ENCODE measurements at places on chromosomes 11 and 22.

DNA sequence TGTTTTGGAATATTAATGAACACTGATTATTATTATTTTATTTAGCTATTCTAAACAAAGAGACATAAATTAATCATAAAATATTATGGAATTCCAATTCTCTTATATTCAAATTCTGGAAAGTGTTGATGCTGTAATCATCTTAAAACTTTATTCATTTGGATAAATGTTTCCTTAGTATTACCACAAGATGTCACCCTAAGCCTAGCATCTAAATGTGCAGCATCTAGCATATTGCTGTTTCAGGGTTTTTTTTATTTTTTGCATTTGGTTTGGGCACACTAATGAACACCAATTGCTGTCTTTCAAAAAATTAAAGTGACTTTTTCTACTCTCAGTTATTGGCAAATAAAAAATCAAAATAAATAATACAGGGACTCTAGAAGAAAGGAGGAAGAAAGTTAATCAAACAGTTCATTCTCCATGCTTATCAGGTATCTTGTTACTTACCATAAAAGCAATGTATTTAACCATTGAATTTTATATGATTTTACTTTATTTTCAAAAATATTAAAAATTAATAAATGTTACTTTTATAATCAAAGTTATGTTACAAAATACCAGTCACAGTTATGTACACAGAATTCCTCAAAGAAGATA lies 31.8 kb downstream of the DLG2 start:
- no peaks in the 10 kb centered on the region for H3K36me3 ChIP-seq
- H3K4me3 ChIP-seq: no peak overlapping the region
- DNase-seq: no peak
- H3K4me1 ChIP-seq: no peaks in the 10 kb centered on the region

DNA sequence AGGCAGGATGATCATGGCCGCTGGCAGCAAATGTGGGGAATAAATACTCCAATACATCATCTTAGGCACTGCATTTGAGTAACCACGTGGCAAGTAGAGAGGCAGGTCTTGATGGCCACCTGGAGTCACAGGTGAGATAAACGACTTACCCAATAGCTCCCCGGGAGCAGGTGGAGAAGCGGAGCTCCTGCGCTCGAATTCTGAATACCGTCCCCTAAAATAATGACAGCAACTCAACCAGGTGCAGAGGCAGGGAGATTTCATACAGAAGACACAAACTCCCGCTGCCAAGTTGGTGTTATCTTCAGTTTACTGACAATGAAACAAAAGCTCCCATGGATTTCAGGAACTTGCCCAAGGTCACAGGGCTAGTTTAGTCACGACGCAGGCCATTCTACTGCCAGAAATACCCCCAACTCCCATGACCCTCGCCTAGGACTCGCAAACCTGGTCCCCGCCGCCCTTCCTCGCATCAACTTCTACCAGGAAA lies 437 bp downstream of the SLC43A3 start:
- H3K27ac ChIP-seq: peak overlapping the region; percentile 97
- H3K36me3 ChIP-seq: peaks cover 27% of the 10 kb centered on the region
- peak overlapping the region; percentile 92 for H3K4me3 ChIP-seq
- peaks cover 56% of the 10 kb centered on the region for H3K4me1 ChIP-seq

GRCh38 chr22:28443526-28443876 lies 236.1 kb downstream of the TTC28 start:
- no peak for DNase-seq
- H3K4me1 ChIP-seq: peaks cover 19% of the 10 kb centered on the region
- peak overlapping the region; percentile 84 for H3K4me3 ChIP-seq
- peaks cover 26% of the 10 kb centered on the region for H3K27me3 ChIP-seq

GRCh38 chr11:45025716-45026492 lies 75.2 kb upstream of the TP53I11 start:
- peaks cover 81% of the 10 kb centered on the region for H3K4me1 ChIP-seq
- H3K4me3 ChIP-seq: peak overlapping the region; percentile 71
- H3K27ac ChIP-seq: peak overlapping the region; percentile 97
- H3K36me3 ChIP-seq: peaks cover 2% of the 10 kb centered on the region
- DNase-seq: peak; percentile 72

GRCh38 chr11:71153005-71153390 lies 99.4 kb downstream of the SHANK2 start:
- no peak for DNase-seq
- H3K27ac ChIP-seq: no peak overlapping the region
- H3K4me1 ChIP-seq: no peaks in the 10 kb centered on the region
- H3K36me3 ChIP-seq: peaks cover 3% of the 10 kb centered on the region
- no peak overlapping the region for H3K4me3 ChIP-seq

DNA sequence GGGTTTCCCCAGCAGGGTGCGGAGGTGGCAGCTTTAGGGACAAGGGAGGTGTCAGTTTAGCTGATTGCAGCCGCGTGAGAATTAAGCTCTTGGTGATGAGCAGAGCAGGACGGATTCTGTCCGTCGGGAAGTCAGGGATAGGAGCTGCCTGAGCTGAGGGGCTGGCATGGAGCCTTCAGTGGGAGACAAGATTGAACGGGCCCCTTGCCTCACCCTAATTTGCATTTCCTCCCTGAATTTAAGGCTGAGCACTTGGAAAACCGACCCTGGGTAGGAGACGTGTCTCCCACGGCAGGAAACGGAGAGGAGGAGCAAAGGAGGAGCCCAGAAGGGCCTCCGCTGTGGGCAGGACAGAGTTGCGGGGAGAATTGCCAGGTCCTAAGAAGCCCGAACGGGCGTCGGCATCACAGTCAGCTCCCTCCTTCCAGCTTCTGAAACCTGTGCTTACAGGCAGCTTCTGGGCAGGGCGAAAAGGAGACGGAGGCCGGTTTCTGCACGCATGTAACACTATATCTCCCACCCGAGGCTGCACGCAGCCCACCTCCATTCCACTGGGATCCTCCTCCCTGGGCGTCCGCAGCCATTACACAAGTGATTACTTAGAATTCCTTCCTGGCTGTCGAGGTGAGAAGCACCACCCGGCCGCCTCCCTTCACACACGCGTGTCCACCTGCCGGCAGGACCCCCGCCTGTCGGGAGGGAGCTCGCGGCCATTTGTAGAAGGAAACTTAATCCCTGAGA lies 345.8 kb downstream of the BRD1 start:
- peaks cover 24% of the 10 kb centered on the region for H3K27me3 ChIP-seq
- no peak for DNase-seq
- no peak overlapping the region for H3K4me3 ChIP-seq

DNA sequence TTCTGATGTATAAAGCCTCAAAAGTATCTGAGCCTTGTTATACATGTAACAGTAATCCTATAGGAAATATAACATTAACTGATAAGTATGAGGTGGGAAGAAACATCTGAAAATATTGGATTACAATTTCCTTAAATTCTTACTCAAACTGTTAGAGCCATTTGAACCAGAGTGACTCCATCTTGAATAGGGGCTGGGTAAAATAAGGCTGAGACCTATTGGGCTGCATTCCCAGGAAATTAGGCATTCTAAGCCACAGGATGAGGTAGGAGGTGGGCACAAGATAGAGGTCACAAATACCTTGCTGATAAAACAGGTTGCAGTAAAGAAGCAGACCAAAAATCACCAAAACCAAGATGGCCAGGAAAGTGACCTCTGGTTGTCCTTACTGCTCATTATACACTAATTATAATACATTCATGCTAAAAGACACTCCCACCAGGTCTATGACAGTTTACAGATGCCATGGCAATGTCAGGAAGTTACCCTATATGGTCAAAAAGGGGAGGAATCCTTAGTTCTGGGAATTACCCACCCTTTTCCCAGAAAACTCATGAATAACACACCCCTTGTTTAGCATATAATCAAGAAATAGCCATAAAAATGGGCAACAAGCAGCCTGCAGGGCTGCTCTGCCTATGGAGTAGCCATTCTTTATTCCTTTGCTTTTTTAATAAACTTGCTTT lies 114.9 kb downstream of the PGR start:
- peaks cover 7% of the 10 kb centered on the region for H3K4me1 ChIP-seq
- no peak overlapping the region for H3K27ac ChIP-seq
- peaks cover 3% of the 10 kb centered on the region for H3K36me3 ChIP-seq
- H3K27me3 ChIP-seq: peaks cover 11% of the 10 kb centered on the region
- no peak for DNase-seq
- no peak overlapping the region for H3K4me3 ChIP-seq

GRCh38 chr11:47220401-47220821 lies 5.6 kb downstream of the DDB2 start:
- H3K27me3 ChIP-seq: no peaks in the 10 kb centered on the region
- H3K36me3 ChIP-seq: peaks cover 69% of the 10 kb centered on the region
- peak overlapping the region; percentile 41 for H3K4me3 ChIP-seq
- DNase-seq: no peak

DNA sequence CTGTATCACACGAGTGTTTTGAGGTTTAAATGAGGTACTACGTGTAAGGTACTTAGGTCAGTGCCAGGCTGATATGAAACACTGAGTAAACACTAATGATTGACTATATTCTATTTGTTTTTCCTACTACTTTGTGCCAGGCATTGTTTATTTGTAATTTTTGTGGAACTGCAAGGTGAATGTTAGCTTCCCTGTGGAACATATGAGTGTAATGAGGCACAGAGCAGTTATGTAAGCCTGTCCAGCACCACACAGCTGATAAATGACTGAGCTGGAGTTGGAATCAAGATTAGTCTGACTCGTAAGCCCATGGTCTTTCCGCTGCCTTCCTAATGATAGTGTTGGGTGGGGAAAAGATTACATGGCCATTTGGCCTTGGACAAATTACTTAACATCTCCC lies 5.9 kb downstream of the SLC37A2 start:
- H3K36me3 ChIP-seq: peaks cover 7% of the 10 kb centered on the region
- H3K4me3 ChIP-seq: no peak overlapping the region
- peaks cover 50% of the 10 kb centered on the region for H3K4me1 ChIP-seq
- peaks cover 4% of the 10 kb centered on the region for H3K27me3 ChIP-seq
- no peak overlapping the region for H3K27ac ChIP-seq

GRCh38 chr22:23415490-23415851 lies 164.6 kb downstream of the IGLL1 start:
- H3K4me1 ChIP-seq: peaks cover 9% of the 10 kb centered on the region
- H3K4me3 ChIP-seq: no peak overlapping the region
- H3K36me3 ChIP-seq: no peaks in the 10 kb centered on the region
- no peak overlapping the region for H3K27ac ChIP-seq
- DNase-seq: no peak

DNA sequence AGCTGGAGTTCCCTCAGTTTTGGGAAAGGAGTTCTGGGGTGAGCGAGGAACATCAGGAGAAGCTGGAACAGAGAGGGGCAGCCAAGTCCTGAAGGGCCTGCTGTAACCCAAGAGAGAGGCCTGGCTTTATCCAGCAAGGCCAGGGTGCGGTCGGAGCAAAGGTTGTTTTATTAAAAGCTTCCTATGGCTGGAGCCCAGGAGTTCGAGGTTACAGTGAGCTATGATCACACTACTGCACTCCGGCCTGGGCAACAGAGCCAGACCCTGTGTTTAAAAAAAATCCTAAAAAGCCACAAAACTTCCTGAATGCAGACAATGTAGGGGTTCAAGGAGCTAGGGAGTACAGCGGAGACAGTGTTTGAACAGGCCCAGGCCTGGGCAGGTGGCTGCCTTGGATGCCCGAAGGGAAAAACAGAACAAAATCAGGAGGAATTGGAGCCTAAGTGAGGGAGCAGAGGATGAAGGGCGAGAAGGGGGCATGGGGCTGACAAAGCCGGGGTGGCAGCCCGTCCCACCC lies 22.2 kb upstream of the MALAT1 start:
- no peak for DNase-seq
- peaks cover 33% of the 10 kb centered on the region for H3K4me1 ChIP-seq
- no peaks in the 10 kb centered on the region for H3K27me3 ChIP-seq
- peak overlapping the region; percentile 100 for H3K4me3 ChIP-seq

Measured in stimulated activated naive B cell treated with anti-CD40 and anti-IgM and Interleukin-4, amounts not matched to agents 10 μg/mL and 1 μg/mL and 100 μg/mL, for 72 hours (primary cell).